ENCODE measurements at places on chromosomes 3 and 15.

DNA sequence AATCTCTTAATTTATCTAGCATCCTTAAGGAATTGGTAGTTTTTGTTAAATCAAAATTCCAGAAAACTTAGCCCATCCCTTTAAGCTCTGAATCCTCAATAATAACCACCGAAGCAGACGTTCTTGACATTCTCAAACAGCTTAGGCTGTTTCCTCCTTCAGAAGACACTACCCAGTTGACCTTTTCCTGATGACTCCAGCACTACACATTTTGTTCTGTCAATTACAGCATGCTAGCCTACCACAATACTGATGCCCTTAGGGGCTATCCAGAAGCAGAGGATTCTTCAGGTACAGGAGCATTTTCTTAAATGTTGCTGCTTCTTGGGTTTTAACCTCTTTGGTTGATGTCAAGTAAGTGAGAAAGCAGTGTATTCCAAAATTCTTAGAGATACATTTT lies 33.4 kb downstream of the ETV5 start:
- no peak for DNase-seq

- DNase-seq, result no peak
Observed at GRCh38 chr3:183210862-183211341, 42.2 kb upstream of the B3GNT5 start.

DNA sequence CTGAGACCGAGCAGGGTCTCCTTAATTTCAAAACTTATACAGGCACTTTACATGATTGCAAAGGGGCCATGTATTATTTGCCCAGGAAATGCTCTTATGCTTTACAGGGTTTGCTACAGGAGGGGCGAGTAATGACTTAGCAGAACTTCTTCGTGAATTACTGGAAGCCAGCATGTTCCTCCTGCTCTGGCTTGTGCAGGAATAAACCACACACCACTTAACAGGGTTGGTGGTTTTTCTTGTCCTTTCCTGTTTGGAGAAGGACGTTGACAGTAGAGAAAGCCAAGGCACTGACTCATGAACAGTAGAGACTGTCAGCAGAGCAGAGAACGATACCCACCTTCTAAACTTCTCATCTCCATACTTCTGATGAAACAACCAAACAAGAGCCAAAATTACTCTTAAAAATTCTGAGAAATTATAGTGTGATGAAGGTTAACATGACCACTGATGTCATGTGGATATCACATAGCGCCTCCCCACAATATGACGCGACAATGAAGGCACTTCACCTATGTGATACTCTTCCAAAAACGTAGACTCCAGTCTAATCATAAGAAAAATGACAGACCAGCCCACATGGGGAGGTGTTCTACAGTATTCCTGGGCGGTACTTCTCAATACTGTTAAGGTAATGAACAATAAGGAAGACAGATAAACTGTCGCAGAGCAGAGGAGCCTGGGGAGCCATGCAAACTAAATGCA lies 24.7 kb upstream of the MCTP2 start:
- no peak for DNase-seq

DNA sequence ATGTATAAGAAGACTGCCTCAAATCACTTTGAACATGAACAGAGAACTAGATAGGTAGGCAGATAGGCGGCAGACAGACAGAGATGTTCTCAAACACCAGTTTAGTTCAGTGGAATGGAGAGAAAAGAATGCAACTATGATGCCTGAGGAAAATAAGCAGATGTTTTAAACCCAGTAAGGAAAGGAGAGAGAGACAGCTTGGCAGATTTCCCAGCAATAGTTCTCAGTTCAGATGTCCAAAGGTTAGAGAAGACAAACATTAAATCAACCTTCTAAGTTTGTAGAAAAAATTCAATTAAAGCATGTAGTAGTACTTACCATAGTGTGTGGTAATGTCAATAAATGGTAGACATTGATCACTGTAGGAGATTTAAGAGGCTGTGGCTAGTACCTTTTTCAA lies 209.6 kb upstream of the PFN2 start:
- DNase-seq, result no peak

DNA sequence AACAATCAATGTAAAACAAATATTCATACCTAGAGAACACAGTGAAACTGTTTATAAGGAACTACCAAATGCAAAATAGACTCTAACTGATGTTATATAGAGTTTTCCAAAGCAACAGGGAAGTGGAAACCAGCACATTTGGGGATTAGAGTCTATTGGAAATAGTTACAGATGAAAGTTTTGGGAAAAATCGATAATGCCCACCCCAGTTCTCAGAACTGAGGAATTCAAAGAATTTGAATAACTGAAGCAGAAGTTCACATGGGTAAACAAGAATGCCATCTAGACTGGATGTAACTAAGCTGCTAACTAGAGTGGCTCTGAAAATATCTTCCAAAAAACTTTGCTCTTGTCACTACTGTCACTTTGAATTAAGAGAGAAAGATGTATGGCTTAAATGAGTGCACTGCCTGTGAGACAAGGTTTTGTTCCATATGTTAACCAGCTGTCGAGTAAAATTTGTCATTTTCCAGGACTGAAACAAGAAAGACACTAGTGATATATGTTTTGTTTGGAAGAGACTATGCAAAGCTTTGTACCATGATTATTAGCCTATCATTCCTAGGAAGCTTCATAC lies 9.2 kb upstream of the DENND4A start:
- no peak for DNase-seq

DNA sequence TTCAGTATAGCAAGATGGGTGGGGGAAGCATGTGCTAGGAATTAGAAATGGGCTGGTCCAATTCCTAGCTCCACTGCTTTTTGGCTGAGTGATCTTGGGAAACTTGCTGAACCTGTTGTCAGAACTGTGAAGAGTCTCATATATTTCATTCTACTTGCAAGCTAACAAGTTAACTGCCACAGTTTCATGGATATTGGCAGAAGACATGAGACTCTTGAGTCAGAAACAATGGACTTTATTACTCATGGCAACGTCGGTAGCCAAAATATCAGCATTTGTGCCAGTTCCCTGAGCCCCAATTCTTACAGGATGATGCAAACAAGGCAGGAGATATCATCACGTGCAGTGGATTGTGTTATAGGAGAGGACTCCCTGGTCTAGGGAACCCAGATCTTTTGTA lies 26.6 kb upstream of the PLAAT1 start:
- DNase-seq, result no peak
